Neural progenitor cell (in vitro differentiated cells): ENCODE measurements at places on chromosomes 2 and 18.
A peak's percentile ranks its signal among the peaks of the same experiment; 100 is the strongest.

DNA sequence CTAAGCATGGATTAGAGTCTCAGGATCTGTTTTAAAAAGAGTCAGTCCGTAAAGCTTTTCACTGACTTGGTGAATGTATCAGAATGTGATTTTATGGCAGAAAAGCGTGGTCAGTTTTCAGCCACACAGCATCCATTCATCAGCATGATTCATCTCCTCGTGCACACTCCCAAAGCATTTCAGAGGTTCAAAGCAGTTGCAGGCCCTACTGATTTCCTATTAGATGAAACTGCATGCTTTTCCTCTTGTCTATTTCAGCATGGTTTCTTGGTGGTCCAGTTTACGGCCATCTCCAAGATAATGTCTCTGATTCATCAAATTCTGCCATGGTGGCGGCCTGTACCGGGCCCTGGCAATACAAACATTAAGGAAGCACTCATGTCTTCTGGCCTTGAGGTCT, 4.8 kb upstream of the PARD6G start:
- no peak for DNase-seq

DNA sequence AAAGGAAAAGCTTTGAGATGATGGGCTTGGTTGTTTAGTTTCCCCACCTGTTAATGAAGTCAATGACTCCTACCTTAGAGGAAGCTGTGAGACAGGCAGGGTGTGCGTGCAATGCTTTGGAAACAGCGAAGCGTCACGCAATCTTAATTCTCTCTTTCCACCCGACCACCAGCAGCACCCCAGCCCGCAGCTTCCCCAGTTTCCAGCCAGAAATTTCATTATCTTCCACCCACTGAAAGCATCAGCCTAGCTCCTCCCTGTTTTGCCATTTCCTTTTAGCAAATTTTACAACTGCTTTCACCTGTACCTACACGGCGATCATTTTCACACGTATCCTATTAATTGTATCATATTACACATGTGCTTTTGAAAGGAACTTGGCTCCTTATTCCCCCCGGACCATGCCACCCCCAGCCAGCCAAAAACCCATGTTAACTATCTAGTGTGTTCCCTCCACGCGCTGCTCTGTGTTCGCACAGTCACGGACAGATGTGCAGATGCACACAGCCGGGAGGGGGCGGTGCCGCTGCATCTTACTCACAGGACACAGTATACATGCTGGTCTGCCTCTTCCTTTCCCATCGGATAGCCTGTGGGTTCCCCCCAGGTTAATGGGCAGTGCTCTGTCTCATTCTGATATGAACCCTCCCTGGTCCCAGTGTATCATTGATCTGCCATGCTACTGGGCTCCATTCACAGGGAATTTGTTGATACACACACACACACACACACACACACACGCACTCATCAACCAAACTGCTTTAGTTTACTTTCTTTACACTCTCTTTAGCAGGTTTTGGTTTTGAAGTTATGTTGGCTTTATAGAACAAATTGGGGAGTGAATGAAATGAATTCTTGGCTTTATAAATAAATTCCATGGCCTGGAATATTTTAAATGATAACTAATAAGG, 22.4 kb downstream of the CYP27C1 start:
- DNase-seq = peak; percentile 85

DNA sequence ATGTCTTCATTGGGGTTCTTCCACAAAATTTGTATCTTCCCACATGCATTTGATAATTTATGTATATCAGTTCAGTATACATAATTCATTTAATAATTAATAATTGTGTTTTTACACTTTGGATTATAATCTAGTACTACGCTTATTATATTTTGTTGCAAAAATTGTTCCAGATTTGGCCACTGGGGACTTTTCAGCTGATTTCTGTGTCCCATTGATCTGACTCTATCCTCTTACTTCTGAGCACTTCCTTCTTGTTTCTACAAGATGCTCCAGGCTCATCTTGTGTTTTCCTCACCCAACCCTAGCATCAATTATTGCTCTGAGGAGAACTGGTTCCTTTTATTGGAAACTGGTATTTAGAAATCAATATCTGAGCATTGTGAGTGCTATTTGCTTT, 215.3 kb upstream of the CDH19 start:
- no peak for DNase-seq

DNA sequence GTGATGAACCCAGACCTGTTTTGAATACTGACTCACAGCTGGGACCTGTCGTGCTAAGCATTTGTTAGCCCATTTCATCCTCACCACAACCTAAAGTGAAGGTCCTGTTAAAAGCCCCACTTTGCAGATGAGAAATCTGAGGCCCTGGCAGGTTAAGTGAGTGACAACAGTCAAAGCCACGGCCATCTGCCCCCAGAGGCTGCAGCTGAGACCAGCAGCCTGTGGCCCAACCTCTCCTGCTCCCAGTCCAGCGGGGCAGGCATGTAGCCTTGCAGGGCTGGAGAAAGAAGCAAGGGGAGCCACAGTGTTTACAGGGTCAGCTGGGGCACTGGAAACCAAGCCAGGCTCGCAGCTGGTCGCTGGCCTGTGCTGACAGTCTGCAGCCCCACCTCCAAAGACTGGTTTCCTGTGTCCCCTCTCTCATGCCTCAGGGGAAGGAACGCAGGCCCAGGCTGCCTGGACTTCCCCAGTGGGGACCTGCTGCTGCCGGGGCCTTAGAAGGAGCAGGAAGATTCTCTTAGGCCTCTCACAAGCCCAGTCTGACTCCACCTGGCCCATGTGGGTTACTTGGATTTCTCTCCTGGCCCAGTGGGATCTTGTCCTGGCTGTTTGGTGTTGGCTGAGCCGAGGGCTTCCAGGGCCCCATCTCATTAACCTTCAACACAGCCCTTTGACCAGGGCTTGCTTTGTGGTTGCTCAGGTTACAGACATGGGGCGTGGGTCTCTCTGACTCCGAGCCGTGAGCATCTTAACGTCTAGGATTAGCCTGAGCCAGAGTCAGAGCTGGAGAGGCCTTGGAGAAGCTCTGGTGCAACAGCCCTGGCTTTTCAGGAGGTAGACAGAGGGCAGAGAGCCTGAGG, 1.7 kb downstream of the INPP5D start:
- peak; percentile 49 for DNase-seq

GRCh38 chr18:65632236-65632635, 118.6 kb upstream of the CDH7 start:
- DNase-seq = peak; percentile 9

GRCh38 chr2:236639461-236640235, 70.0 kb downstream of the ACKR3 start:
- no peak for DNase-seq

GRCh38 chr2:219119422-219120043, 41.1 kb downstream of the NHEJ1 start:
- DNase-seq = peak; percentile 81

DNA sequence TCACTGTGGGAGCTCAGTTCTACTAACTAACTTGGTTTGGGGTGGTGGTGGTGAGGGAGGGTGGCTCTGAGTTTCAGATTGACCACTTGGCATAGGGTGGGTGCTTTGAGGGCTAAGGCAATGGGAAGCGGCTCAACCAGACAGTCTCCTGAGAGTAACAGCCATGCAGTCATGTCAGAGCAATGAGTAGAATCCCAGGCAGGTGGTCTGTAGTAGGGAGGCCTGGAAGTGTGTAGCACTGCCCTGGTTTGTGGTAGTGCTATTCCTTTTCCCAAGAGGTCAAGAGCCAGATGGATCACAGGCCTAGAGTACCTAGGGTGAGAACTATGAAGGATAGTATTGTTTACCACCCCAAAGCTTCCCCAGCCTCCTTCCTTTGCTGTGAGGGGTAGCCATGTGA, 18.7 kb upstream of the RAPH1 start:
- DNase-seq = no peak

- no peak for DNase-seq
Observed at GRCh38 chr2:172947461-172948153, 128.0 kb upstream of the MAP3K20 start.

DNA sequence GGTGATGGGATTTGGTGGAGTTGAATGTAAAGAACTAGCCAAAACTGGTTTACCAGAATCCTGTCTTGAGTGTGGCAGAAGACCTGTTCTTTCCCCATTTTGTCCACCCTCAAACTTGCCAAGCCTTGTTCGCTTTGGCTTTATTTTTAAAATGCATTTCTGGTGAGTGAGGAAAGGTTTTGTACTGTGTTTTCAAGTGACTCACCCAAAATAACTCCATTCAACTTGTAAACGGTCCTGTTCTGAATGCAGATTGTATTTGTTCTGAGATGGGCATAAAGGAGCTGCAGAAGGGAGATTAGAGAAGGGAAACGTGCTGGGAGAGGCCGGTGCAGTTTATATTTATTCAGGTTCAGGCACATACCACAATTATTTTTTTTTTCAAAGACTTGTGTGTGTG, 5.3 kb upstream of the ITPRID2 start:
- DNase-seq = no peak

GRCh38 chr2:180225118-180225517, 218.0 kb upstream of the CWC22 start:
- no peak for DNase-seq

DNA sequence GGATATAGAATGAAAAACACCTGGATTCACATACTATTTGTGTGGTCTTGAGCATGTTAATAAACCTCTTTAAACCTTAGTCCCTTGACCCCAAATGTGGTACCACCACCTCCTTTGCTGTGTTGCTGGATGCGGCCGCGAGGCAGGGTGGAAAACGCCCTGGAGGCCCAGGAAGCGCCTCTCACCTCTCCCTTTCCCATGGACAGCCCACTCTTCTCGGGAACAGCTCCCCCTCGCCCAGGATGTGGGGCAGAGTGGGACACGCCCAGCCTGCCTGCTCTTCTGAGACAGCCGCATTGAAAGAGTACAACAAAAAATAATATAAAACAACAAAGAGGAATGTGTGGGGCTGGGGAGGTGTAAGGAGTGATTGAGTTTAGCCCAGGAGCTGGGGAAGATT, 549.0 kb upstream of the ID2 start:
- no peak for DNase-seq

DNA sequence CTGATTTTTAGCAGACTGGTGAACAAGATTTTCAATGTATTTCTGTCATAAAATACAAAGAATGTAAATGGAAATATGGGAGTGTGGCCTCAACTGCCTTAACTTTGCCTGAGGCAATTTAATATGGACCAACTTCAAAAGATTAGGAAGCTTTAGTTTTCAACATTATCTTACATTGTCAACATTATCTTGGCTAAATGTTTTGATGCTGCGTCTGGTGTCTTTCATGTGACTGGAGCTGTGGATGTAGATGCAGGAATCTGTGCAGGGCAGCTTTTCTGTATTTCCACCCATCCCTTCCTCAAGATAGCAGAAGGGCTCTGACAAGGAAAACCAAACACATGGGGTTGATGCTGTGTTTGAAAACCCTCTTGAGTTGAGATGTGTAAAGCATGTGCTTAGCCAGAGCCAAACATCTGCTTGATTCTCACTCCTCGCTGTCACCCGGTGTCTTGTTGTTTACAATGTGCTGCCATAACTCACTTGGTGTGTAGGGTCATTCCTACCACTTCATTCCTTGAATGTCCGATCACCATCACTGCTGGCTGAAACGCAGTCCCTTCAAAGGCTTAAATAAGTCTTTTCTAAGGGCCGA, 33.0 kb downstream of the COPS8 start:
- DNase-seq = no peak

GRCh38 chr2:129101186-129101585, 782.5 kb upstream of the HS6ST1 start:
- no peak for DNase-seq

GRCh38 chr2:127504552-127505430, 21.5 kb downstream of the IWS1 start:
- no peak for DNase-seq

DNA sequence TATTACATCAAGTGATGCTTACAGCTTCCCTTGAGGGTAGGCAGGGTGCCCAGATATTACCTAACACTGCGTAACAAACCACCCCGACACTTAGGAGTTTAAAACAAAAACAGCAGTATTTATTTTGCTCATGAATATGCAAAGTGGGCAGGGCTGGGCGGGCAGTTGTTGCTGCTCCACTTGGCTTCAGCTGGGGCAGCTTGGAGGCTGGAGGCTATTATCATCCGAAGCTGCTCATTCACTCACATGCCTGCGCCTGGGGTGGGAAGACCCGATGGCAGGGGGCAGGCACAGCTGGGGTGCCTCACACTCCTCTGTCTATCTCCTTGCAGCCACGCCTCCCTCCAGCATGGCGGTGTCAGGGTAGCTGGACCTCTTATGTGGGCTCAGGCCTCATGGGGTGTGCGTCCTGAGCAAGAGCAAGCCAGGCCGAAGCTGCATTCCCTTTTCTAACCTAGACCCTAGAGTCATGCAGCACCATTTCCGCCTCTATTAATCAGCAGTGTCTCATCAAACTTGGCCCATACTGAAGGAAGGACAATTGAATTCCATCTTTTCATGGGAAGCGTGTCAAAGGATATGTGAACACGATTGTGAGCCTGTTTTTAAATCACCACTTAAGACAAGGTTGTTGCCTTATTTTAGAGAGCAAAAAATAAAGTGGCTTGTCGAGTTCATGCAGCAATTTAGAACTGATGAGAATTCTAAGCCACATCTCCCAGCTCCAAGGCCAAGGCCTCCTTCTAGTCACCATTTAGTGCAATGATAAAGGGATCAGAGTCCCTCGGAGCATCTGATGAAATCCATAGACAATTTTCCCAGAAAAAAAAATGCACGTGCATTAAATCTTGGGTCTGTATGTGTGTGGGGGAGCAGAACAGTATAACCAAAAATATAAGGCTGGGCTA, 54.9 kb downstream of the SDC1 start:
- DNase-seq = peak; percentile 53

- no peak for DNase-seq
Observed at GRCh38 chr2:100397976-100398375, 19.5 kb downstream of the CHST10 start.

DNA sequence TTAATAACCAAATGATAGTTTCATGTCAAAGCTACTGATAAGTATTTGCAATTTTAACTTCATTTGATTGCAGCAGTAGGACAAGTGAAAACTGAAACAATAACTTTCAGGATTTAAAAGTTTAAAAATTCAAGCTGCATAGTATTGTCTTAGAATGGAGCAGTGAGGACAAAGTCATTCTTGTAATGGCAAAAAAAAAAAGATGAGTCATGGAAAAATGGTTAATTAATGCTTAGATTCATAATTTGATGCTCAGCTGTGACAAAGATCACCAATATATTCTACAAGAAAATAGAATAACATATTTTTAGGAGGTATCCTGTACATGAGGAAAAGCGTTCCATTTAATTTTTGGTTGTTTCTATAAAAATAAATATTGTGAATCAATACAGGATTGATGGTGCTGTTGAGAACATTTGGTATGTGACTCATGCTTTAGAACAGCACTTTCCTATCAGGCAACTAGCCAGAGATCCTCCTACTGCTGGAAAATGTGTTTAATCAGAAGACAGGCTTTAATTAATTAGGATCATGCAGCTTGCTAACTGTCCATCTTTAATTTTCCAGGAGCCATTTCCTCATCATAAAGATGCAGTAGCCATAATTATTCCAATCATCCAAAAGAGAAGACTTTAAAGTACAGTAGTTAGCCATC, 239.0 kb upstream of the MMADHC start:
- DNase-seq = no peak
